ENCODE measurements at places on chromosomes 5 and 9. TPM values are rescaled to one million over a fixed set of nuclear protein-coding genes. Genes with fewer than 3 reads are reported as not detected.

IGIP gene
- 0.45 TPM for total RNA-seq

PNPLA7 gene
- total RNA-seq: 0.50 TPM

PLEKHG4B gene
- 2.2 TPM for total RNA-seq

WDR31 gene
- 0.67 TPM for total RNA-seq

CTSV gene
- 0.89 TPM for total RNA-seq

IFNA2 gene
- not detected for total RNA-seq

GABRA6 gene
- total RNA-seq: not detected

ANKRD55 gene
- not detected for total RNA-seq

ABCA2 gene
- total RNA-seq: 8.5 TPM

NAIP gene
- total RNA-seq: 2.0 TPM

ARID3C gene
- not detected for total RNA-seq

SH3GL2 gene
- total RNA-seq: 0.34 TPM

ENTR1 gene
- 45.2 TPM for total RNA-seq

ADAMTS12 gene
- 14.7 TPM for total RNA-seq

PCDHGB6 gene
- 1.3 TPM for total RNA-seq

NR4A3 gene
- total RNA-seq: under 0.01 TPM

CD274 gene
- total RNA-seq: 2.9 TPM

All from bronchus fibroblast of lung (primary cell).